ENCODE measurements at places on chromosomes 13 and 19.

DNA sequence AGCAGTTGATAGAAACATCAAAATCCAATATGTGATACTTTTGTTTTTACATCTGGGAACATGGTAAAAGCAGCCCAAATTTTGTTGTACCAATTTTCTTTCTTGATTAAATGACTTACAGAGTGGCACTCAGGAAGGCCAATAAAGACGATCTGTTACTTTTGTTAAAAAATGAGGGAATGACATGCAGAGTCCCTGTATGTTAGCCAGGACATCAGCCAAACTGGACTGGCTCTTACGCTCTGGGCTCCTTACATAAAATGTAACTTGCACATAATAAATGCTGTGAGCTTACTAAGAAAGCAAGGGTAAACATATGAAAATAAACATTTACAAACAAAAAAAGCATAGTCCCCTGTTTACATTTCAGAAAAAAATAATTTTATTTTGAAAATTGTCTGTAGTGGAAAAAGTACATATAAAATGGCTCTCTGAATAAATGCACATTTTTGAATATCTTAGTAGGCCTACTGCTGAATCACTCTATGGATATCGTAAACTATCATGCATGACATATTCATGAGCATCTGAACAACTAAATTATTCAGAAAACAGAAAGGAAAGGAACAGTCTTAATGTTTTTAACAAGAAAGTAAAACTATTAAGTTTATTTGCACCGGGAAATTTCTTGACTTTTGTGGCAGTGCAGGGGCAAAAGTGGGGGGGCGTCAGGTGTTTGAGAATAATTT, 534.5 kb downstream of the KCTD12 start:
- DNase-seq, result no peak

DNA sequence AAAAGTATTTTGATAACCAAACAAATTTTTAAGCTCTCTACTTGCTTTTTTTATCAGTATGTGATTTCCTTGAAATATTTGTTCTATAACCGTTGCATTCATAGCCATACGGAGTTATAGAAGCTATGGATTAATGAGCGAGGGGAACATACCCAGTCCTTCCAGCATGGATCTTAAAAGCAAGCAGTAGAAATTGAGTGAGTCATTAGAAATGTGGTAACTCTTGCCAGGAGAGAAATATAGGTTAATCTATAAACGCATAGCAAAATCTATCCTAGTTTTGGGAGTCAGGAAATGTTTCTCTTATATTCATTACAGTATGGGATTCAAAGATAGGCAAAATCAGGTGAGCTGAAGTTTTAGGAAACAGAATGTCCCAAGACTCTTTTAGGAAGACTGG, 507.4 kb downstream of the DACH1 start:
- DNase-seq, result no peak

- DNase-seq, result no peak
Observed at GRCh38 chr19:49953416-49953815, 7.6 kb downstream of the SIGLEC11 start.

- no peak for DNase-seq
Observed at GRCh38 chr19:1082928-1083816, 12.0 kb downstream of the POLR2E start.

DNA sequence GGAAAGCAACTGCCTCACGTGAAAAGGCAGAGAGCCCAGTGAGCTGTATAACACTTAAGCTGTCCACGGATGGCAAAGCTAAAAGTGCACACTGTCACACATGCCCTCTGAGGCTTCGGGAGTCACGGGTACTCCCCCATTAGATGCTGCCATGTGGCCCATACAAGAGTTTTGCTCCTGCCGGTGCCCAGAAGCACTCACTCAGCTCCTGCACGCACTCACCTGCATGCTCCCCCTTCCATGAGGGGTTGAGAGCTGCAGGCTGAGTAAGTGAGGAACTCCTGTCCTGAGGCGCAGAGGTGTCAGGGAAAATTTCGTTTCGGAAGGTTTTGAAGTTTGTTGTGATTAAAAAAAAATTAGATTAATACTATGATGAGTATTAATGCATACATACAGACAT, 939.2 kb upstream of the ATXN8OS start:
- DNase-seq, result no peak

DNA sequence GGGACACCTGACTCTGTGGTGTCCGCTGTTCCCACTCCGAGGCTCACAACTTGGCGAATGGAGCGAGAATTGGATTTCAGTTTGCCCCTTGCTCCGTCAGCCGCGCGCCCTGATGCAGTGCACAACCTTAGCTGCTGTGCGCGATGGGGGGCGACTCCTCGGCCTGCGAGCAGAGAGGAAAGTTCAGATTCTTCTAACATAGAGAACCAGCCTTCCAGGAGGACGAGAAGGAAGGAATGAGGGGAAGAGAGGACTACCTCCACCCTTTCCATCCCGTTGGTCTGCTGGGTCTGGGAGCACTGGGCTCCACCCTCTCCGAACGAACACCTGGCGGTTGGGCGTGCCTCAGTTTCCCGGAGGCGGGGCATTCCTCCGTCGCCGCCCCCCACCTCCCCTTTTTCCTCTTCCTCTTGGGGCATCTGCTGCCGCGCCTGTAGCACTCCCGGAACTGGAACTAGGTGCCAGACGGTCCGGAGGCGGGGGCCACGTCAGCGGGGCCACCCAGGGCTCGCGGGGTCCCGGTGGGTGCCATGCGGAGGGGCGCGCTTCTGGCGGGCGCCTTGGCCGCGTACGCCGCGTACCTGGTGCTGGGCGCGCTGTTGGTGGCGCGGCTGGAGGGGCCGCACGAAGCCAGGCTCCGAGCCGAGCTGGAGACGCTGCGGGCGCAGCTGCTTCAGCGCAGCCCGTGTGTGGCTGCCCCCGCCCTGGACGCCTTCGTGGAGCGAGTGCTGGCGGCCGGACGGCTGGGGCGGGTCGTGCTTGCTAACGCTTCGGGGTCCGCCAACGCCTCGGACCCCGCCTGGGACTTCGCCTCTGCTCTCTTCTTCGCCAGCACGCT, at the start of gene KCNK6:
TSS of gene KCNK6 (plus strand) at position 425 of the 838 bp plus-strand sequence. CDS start at position 531, 106 bp downstream.
- DNase-seq, result peak; percentile 49

- no peak for DNase-seq
Observed at GRCh38 chr13:76656500-76656899, 229.7 kb downstream of the KCTD12 start.

- peak; percentile 86 for DNase-seq
Observed at GRCh38 chr19:45779231-45780145, 2.8 kb downstream of the DMPK start.

DNA sequence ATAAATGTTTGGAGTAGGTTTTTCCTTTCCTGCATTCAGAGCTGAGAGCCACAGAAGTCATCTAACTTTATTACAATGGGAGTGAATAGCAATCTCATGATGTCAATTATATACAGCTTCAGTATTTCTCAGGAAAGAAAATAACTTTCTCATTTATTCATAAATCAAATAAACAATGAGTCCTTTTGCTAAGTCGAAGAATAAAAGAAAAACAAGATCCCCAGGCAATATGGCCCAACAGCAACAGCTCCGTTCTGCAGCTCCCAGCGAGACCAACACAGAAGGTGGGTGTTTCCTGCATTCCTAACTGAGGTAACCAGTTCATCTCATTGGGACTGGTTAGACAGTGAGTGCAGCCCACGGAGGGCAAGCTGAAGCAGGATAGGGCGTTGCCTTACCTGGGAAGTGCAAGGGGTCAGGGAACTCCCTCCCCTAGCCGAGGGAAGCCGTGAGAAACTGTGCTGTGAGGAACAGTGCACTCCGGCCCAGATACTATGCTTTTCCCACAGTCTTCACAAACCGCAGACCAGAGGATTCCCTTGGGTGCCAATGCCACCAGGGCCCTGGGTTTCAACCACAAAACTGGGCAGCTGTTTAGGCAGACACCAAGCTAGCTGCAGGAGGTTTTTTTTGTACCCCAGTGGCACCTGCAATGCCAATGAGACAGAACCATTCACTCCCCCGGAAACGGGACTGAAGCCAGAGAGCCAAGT, 128.2 kb downstream of the SLITRK1 start:
- no peak for DNase-seq

GRCh38 chr13:20902438-20903163, at the start of gene XPO4:
Gene XPO4 (minus strand): TSS chr13:20902746. CDS start chr13:20902738, 8 bp downstream.
- DNase-seq, result peak; percentile 81

DNA sequence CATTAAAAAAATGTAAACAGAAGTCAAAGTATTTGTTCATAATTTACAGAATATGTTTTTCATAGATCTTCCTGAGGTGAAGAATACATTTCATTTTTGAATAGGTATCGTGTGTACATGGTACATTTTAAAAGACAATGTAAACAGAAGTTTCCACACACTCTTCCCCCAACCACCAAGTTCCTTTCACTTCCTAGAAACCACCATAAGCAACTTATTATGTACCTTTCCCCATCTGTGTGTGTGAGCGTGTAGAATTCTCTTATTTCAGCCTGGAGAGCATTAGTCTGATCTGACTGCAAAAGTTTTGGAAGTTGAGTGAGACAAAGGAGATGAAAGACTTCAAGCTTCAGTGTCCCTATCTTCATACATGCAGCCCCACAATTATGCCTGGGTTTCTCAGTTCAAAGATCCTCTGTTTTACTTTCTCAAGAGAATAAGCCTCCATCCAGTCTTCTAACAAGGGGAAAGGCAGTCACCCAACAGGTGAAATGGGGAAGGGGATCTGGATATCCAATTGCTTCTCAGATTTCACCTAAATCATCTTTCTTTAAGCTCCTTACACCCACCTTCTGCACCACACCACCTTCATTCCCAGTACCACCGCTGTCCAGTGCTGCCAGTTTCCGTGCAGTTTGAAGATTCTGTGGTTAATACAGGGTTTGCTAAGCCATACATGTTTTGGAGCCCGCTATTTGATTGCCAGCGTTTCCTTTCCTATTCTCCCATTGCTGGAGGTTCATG, 2.1 kb downstream of the TEX30 start:
- no peak for DNase-seq

DNA sequence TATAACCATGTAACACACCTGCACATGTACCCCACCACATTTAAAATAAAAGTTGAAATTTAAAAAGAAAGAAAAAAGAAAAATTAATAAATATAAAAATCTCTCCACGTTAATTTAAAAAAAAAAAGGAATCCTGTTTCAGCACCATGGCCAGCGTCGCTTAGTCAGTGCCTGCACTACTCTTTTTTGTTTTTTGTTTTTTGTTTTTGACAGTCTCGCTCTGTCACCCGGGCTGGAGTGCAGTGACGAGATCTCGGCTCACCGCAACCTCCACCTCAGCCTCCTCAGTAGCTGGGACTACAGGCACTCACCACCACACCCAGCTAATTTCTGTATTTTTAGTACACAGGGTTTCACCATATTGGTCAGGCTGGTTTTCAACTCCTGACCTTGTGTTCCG, 835.9 kb downstream of the UQCRFS1 start:
- no peak for DNase-seq

- peak; percentile 2 for DNase-seq
Observed at GRCh38 chr13:113905018-113905417, 41.1 kb upstream of the GAS6 start.

- no peak for DNase-seq
Observed at GRCh38 chr19:18208098-18208951, 4.5 kb upstream of the RAB3A start.

GRCh38 chr19:16559780-16560276, 12.4 kb downstream of the SLC35E1 start:
- no peak for DNase-seq

GRCh38 chr13:32191452-32191998, 123.6 kb downstream of the ZAR1L start:
- DNase-seq, result no peak

DNA sequence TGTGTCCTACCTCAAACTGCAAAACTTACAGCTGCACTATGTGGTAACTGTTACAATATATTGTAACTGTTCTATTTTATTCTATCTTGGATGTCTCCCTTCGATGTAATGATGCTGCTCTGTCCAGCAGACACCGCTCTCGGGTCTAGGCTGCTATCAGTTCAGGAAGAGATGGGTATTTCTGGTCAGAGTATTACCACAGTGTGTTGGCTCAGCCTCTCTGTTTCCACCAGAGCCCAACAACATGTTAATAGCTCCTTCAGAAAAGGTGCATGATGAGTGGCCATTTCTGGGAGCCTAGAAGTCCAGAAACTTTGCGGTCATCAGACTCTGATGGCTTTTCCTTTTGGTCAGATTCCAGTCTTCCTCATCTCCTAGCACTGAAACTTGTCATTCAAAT, 35.9 kb upstream of the IGFL1 start:
- DNase-seq, result no peak

GRCh38 chr19:11528551-11529341, at the start of gene ECSIT:
Gene ECSIT (minus strand): TSS chr19:11529134. CDS start chr19:11519170, 9,964 bp downstream.
- DNase-seq, result peak; percentile 90

DNA sequence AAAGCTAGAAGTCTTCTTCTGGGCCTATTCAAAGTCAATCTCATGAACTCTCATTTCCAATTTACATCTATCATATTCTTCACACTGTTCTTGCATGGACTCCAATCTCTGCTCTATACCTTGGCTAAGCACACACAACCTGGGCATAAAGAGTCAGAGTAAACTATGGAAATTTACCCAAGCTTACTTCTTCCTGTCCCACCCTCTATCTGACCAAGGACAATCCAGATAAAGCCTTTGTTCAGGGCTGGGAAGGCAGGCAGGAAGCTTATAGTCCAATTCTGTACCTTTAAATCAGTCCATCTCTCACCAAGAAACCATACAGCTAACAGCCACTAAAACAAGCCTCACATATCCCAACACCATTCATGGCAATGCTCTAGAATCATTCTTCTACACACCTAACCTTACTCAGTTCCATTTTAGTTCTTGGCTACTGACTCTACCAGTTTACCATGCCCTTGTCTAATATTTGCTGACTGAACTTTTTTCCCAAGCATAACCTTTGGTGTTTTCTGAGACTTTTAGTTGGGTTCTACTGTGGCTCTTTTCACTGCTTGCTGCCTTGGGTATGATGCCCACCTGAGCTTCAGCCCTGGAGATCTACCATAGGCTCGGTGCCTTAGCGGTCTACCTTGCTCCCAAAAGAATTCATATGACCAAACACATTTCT, 38.9 kb downstream of the N4BP2L2 start:
- no peak for DNase-seq

GRCh38 chr13:112903071-112903577, 65.9 kb upstream of the MCF2L start:
- no peak for DNase-seq

DNA sequence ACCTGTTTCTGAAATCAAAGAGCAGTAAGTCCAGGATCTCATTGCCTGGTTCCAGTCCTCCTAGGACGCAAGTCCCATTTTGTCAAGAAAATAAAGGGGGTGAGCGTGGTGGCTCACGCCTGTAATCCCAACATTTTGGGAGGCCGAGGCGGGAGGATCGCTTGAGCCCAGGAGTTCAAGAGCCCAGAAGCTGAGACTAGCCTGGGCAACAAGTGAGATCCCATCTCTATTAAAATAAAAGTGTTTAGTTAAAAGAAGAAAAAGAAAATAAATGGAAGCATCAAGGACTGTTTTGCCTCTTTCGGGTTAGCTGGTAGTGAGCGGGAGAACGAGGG, 344 bp upstream of the HAUS5 start:
- no peak for DNase-seq

DNA sequence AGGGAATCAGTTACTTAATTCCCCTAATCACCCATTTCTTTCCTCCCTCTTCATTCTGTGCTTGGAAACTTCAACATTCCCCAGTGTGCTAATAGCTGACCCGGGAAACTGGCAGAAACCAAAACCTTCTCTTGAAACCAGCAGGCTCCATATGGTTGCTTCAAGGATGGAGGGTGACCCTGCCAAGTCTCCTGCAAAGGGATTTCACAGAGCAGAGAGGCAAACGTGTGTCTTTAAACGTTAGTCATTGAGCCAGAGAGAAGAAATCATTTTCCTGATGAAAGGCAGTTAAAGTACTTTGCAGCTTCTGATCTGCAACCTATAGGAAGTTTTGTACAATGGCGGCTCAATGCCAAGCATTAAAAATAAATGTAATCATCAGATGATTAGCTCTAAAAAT, 220.9 kb downstream of the POU4F1 start:
- DNase-seq, result no peak
